Stimulated activated CD4-positive, alpha-beta T cell treated with anti-CD3 and anti-CD28 coated beads, Interleukin-1b, Interleukin-23, amount 100 ng/mL, for 1 hour (primary cell): ENCODE measurements at places on chromosomes 6 and 20.

- no peak for DNase-seq
Observed at GRCh38 chr6:159404296-159404695, 235.1 kb downstream of the FNDC1 start.

DNA sequence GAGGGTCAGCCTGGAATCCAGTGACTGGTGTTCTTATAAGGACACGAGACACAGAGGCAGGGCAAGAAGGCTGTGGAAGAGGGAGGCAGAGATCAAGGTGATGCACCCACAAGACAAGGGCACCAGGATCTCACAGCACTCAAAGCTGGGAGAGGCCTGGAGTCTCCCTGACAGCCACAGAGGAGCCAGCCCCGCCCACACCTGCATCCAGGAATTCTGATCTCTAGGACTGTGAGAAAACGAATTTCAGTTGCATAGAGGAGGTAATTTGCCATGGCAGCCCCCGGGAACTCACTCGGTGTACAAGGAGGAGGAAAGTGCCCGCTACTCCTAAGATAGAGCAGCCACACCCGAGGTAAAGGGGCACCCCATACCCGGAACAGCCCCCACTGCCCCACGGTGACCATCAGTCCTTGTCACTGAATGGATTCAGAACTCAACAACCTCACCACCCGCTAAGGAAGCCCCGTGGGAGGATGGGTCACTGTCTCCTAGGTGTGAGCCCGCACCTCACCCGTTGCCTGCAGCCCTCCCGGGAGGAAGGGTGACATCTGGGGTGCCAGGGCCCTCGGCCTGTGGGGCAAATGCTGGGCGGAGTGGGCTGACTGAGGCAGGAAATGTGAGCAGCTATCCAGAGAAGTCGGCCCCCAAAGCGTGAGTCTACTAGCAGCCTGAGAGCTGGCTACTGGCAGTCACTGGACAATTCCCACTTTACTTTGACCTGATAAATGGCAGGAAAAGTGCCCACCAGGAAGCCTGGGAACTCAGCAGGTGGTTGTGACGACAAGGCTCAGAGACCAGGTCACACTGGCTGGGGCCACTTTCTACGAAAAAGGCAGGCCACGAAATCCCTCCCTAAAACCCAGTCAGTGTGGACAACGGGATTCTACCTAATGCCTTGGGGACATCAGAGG is 22.4 kb downstream of the DLL1 start:
- no peak for DNase-seq

- DNase-seq: no peak
Observed at GRCh38 chr6:26183581-26184366, 96.5 kb downstream of the HFE start.

DNA sequence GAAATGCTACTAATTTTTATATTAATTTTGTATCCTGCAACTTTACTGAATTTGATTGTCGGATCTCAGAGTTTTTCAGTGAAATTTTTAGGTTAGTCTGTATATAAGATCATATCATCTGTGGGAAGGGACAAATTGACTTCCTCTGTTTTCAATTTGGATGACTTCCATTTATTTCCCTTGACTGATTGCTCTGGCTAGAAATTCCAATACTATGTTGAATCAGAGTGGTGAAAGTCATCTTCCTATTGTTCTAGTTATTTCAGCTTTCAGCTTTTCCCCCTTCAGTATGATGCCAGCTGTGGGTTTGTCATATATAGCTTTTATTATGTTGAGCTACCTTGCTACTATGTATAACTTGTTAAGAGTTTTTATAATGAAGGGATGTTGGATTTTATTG is 771.2 kb downstream of the KIF16B start:
- no peak for DNase-seq

GRCh38 chr6:53313784-53314400 is 34.9 kb downstream of the ELOVL5 start:
- DNase-seq: no peak

- no peak for DNase-seq
Observed at GRCh38 chr20:43516251-43516824, 8.8 kb downstream of the L3MBTL1 start.

DNA sequence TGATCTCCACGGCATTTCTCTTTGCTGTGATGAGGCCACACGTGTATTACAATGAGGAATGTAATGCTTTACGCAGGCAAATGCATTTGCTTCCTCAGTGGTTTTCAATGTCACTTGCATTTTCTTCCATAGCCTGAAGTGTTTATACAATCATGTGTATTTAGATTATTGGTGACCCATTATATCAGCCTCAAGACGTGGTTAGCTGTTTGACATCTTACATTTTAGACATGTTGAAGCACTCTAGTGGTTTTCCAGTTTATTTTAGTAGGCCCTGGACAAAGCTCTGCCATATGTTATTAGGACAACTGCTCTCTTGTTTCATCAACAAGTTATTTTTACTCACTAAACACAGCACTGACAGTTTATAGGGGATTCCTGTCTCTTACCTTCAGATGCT is 200.4 kb downstream of the UTRN start:
- no peak for DNase-seq

- no peak for DNase-seq
Observed at GRCh38 chr6:153135681-153136080, 4.6 kb upstream of the RGS17 start.

GRCh38 chr6:139839506-139840156 is 465.2 kb upstream of the CITED2 start:
- DNase-seq: no peak

- no peak for DNase-seq
Observed at GRCh38 chr6:145329257-145329656, 406.1 kb downstream of the EPM2A start.

DNA sequence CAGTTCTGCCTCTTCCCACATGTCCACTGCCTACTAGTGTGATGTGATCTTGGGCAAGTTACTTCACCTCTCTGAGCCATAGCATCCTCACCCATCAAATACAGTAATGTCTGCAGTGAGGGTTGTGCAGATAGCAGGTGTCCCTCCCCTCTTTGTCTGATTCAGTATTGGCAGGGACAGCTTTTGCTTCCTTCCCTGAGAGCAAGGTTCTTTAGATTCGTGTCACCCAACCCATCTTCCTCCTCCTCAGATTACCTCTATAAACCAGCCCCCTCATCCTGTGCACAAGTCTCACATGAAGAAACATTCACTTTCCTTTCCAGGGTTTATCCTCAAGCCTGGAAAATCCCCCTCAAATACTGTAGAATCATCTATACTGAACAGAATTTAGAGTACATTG is 15.4 kb downstream of the ACTR5 start:
- DNase-seq: no peak

DNA sequence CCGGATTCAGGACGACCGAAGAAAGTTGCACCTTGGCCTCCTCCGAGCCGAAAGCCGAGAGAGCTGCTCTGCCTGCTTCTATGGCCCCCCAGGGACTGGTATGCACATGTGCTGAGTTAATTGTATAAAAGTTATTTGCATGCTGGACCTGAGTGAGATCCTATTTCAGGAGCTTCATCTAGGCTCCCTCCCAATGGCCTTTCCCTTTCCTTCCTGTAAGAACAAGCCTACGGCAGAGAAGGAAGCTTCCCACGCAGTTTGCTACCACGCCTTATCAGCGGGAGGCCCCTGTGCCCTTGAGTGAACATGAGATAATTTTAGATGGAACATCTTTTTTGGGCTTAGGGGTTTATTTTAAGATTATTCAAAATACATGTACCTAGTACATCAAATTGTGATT is 65.9 kb downstream of the RIN2 start:
- DNase-seq: no peak

- no peak for DNase-seq
Observed at GRCh38 chr6:130517444-130517931, 151.7 kb downstream of the TMEM200A start.

GRCh38 chr6:113908801-113909200 is 51.7 kb downstream of the MARCKS start:
- DNase-seq: no peak

- DNase-seq: no peak
Observed at GRCh38 chr20:62350098-62350628, 16.9 kb downstream of the LAMA5 start.

DNA sequence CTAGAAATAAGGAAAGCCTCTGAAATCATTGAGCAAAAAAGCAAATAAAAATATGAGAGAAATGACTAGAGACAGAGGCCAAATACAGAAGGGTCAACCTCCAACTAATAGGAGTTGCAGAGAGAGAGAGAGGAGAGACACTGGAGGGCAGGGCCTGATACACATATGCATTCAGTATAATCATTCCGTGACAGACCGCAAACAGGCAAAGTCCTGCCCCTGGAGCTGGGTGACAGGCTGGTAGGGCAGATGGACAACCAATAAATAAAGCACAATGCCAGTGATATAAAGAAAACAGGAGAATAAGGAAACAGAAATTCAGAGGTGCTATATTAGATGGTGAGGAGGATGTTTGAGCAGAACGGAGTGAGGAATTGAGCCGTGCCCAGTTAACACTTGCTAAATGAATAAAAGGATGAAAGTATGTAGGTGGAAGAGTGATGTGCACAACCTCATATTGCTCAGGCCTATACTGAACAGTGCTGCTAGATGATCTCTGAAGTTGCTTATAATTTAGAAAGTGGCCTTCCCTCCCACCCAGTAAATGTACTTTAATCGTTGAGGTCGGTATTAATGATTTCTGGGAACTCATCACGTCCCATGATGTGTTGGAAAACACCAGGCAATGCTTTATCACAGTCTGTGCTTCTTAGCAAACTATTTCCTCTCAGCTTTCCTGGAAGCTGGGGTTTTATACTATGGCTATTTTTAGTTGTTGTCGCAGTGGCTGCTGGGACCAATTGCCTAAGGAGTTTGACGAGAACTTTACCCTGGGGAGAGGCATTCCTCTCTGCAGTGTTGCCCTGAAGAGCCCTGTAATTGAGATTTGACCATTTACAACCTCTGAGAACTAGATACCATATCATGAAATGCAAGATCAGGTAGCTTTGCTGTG is 37.6 kb upstream of the CLIC5 start:
- DNase-seq: no peak

DNA sequence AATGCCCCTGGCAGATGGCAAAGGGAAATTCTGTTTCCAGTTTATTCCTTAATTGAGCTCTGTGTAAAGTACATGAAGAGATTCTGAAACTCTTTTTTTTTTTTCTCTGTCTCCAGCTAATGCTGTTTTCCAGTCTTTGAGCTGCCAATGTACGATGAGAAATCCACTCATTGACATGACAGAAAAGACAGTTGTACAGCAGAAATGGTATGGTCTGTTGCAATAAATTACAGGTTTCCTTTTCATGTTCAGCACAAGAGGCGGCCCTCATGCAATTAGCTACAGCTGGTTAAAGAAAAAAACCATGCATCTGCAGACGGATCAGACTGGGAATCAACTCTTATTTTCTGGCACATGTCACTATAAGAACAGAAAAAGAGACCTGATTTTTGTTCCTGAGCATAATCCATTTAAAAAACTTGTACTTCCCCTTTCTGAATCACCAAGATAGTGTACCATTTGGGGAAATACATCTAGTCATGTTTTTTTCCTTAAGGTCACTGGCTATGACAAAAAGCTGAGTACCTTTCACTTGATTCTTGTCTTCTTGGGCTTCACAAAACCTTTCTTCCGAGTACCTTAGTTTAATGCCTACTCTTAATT is 289.8 kb upstream of the PREP start:
- no peak for DNase-seq

- DNase-seq: no peak
Observed at GRCh38 chr6:158758941-158759479, 60.2 kb downstream of the EZR start.

DNA sequence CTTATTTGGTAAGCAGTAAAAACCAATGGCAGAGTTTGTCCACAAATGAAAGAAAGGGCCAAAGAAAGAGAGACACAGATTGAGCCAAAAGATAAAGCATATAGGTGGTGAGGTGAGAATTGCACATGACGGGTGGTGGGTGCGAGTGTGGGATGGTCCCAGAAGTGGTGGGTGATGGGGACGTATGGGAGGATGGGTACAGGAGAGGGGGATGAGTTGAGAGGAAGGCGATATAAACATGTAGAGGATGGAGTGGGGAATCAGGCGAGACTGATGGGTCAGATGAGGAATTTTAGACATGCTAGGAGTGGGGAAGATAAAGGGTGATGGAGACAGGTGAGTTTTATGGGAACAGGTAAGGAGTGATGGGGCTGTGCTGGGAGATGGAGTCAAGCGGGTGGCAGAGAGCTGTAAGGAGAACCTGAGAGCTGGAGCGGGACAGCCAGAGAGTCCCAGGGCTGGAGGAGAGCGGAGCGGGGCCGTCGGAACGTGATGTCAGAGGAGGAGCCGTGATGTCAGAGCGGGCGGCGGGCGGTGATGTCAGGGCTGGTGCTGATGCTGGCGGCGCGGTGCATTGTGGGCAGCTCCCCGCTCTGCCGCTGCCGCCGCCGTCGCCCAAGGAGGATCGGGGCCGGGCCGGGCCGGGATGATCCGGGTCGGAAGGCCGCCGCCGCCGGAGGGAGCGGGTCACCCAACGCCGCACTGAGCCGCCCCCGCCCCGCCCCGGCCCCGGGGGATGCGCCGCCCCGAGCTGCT is at the start of gene TTBK1:
TTBK1 (plus strand) TSS at position 574 of the 756 bp plus-strand sequence. CDS start 3,180 bp downstream, outside the sequence.
- DNase-seq: no peak

DNA sequence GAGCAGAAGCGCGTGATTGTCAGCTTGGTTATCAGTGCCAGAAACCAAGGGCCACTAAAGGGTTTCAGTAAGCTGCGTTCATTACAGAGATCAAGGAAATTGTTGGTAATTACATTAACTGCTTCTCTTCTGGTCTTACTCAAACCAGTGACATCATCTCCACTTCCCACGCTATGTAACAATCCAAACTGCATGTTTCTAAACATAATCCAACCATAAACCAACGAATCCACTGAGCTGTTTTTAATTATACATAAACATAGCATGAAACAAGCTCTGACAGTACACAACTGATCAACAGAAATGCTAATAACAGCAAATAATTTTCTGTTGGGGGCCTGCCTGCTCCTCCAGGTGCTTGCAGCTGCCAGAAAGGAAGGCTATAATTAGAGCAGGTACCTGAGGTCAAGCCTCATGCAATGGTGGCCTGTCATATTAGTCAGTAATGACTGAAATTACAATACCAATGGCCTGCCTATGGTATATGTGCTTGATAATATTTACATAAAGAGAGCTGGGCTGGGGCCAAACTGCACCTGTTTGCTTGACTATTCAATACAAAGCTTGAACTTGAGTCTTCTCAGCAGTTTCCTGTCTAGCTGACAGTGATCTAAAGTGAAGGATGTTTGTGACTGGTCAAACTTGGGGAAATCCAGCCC is 40.1 kb downstream of the ILRUN start:
- DNase-seq: no peak

- DNase-seq: no peak
Observed at GRCh38 chr20:32667027-32667426, 6.7 kb downstream of the C20orf203 start.

GRCh38 chr20:40908309-40908708 is 120.3 kb upstream of the TOP1 start:
- DNase-seq: no peak

GRCh38 chr6:27865850-27866356 is 46.3 kb downstream of the OR2B2 start:
- DNase-seq: no peak

- no peak for DNase-seq
Observed at GRCh38 chr20:61569825-61570224, 317.8 kb downstream of the CDH4 start.
